ENCODE measurements at places on chromosomes 5 and 9.

DNA sequence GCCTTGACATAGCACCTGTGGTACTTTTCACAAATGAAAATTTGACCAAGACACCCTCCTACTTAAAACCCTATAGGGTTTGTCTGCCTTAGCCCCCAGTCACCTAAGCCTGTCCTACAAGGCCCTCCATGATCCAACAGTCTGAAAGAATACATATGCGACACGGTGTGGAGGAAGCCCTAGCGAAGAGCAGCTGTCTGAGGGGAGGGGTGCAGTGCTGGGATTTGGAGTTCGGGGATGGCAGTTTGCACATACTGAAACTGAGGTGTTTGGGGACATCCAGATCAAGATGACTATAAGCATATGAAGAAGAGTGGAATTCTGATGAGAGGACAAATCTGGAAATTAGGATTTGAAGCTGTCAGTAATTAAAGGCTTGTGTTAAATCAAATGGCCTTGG lies 7.2 kb upstream of the MYORG start:
- DNase-seq = no peak

GRCh38 chr9:124348363-124348762 lies 66.9 kb downstream of the PSMB7 start:
- DNase-seq = no peak

DNA sequence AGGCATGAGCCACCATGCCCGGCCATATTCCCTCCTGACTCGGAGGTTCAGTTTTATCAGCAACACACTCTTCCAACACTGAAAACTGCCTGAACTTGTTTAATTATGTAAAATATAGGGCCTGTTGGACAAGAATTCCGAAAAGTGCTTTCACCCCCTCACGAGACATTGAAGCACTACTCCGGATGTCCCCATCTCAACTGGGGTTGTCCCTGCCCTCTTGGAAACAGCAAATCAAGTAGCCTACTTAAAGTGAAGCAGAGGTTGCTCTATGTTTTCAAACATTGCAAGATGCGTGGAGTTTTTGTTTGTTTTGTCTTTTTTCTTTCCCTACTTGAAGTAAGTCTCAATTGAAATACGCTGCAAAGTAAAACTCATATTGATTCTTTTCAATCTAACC lies 7.6 kb downstream of the PTGER4 start:
- no peak for DNase-seq

- no peak for DNase-seq
Observed at GRCh38 chr9:137221095-137221505, 940 bp downstream of the RNF208 start.

GRCh38 chr9:79812099-79812498 lies 240.3 kb downstream of the TLE4 start:
- DNase-seq = no peak

- DNase-seq = no peak
Observed at GRCh38 chr5:28399211-28399610, 1360.8 kb upstream of the CDH9 start.

Data from stimulated activated CD8-positive, alpha-beta memory T cell treated with anti-CD3 and anti-CD28 coated beads, Interleukin-4, amount 100 ng/mL, for 1 hour (primary cell).